ENCODE measurements at places on chromosomes 7 and 10.

- no peak for DNase-seq
These were observed 183.4 kb upstream of the BMPER start for GRCh38 chr7:33721895-33722294.

DNA sequence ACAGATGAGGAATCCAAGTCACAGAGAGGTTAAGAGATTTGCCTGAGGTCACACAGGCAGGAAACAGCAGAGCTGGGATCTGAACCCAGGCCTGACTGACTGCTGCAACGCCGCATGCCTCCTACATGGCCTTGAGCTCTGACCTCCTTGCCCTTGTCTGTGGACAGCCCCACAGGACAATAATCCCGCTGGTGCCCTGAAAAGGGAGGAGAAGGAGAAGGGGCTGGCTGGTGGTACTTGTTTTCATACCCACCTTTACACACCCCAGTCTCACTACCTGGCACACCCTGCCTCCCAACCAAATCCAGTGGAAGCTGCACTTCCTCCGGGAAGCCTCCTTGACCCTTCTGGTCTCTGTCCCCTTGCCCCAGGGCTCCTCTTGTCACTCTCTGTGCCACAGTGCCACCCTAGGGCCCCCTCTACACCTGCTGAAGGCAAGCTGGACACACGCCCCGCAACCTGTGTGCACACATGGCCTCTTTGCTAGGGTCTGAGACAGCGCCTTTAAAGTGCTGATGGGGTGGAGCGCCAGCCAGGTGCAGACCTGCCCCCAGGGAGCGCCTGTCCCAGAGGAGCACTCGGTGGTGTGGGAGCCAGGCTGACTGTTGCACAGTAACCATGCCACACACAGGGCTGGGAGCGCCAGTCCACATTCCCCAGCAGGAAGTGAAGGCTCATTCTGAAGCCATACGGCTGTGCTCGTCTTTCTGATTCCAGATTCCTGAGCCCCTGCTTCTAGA, 38.6 kb downstream of the ZCCHC24 start:
- no peak for DNase-seq

DNA sequence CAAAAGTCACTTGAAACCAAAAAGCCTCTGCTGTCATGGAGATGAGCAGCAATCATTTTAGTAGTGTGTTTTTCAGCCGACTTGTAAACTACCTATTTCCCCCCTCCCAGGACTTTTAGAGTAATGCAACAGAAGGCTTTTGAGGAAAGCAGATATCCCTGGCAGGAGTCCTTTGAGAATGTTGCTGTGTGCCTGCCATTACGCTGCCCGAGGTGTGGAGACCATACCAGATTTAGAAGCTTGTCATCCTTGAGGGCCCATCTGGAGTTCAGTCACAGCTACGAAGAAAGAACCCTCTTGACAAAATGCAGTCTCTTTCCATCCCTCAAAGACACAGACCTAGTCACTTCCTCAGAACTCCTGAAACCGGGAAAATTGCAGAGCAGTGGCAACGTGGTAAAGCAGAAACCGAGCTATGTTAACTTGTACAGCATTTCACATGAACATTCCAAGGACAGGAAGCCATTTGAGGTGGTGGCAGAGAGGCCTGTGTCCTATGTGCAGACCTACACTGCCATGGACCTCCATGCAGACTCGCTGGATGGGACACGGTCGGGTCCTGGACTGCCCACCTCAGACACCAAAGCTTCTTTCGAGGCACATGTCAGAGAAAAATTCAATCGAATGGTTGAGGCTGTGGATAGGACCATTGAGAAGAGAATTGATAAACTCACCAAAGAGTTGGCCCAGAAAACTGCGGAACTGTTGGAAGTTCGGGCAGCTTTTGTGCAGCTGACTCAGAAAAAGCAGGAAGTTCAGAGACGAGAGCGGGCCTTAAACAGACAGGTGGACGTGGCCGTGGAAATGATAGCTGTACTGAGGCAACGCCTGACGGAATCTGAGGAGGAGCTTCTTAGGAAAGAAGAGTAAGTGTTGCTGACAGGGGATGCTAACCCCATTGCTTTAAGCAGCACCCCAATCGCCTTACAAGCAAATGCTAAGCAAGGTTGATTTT, 2.2 kb downstream of the ZNF365 start:
- no peak for DNase-seq

DNA sequence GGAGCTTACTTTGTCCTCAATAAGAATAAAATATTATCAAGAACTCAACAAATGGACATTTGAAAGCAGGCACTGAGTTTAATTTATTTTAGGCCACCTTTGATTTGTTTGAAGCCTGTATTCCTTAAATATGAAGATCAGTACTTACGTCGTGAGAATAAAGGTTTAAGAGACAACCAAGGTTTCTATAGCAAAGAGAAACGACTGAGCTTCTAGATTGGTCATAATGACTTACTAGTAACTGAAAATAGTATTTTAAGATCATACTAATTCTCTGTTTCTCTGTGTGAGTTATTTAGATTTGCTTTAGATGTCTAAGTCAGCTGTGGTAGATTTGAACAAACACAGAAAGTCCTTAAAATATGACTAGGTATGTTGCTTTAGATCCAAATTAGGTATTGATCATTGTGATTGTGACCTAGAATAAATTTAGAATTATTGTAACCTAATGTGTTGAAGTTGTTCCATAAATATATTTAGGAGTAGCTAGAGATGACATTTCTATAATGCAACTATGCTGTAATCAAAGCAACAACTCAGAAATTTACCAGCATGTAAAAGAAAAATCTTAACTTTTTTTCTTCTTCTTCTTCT, 2.4 kb upstream of the GLCCI1 start:
- no peak for DNase-seq

DNA sequence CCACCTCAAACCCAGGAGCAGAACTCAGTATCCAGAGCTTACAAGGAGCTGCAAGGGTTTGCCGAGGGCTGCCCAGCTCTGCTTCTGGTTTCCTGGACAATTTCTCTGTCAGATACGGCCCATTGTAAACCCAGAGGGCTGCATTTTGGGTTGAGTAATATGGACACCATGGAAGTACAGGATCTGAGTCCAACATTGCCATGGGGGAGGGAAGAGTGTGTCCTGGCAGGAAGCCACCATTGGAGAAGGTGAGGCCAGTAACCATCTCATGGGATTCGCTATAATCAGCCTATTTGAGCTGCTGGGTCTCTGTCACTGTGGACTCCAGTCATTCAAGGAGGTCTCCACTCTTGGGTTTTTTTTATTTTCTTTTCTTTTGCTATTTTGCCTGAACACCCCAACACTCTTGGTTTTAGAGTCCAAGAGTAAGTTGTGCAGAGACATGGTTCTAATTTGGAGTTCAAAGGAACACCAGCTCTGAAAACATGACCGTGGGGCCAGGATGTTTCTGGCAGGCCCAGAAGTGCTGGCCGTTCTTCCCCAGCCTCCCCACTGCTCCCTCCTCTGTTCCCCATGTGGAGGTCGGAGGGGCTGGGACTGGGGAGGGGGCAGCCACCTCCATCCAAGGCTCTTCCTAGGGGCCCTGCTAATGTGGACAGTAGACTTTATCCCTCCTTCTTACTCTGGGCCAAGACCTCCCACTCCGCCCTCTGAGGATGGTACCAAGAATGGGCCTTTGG, 46.2 kb downstream of the CHST3 start:
- no peak for DNase-seq

DNA sequence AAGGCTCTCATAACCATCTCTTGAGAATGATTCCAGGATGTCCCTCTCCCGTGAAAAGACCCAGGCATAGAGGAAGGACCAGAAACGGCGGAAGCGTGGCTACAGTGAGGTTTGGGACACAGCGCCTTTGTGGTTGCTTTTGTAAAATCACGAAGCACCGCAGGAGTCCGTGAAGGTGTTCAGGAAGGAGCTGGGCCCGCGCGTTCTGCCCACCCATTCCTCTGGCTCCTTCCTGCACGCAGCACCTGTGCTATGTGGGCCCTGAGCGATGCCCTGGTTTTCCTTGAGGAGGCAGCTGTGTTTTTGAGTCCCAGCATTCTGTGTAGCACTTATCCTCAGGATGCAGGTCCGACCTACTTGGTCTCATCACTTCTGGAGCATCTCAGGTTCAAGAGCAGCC, 112.8 kb downstream of the TRRAP start:
- DNase-seq = no peak

DNA sequence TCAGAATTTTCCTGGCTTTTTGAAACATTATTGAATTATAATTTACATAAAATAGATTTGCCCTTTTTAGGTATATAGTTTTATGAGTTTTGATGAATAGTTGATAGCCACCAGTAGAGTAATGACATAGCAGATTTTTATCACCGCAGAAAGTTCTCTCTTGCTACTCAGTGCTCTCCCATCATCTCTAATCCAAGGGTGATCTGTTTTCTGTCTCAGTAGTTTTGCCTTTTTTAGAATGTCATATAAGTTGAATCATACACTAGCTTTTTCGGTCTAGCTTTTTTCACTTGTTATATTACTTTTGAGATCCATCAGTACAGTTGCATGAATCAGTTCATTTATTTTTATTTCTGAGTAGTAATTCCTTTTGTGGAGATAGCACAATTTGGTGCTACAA, 17.9 kb downstream of the RSBN1L start:
- no peak for DNase-seq

DNA sequence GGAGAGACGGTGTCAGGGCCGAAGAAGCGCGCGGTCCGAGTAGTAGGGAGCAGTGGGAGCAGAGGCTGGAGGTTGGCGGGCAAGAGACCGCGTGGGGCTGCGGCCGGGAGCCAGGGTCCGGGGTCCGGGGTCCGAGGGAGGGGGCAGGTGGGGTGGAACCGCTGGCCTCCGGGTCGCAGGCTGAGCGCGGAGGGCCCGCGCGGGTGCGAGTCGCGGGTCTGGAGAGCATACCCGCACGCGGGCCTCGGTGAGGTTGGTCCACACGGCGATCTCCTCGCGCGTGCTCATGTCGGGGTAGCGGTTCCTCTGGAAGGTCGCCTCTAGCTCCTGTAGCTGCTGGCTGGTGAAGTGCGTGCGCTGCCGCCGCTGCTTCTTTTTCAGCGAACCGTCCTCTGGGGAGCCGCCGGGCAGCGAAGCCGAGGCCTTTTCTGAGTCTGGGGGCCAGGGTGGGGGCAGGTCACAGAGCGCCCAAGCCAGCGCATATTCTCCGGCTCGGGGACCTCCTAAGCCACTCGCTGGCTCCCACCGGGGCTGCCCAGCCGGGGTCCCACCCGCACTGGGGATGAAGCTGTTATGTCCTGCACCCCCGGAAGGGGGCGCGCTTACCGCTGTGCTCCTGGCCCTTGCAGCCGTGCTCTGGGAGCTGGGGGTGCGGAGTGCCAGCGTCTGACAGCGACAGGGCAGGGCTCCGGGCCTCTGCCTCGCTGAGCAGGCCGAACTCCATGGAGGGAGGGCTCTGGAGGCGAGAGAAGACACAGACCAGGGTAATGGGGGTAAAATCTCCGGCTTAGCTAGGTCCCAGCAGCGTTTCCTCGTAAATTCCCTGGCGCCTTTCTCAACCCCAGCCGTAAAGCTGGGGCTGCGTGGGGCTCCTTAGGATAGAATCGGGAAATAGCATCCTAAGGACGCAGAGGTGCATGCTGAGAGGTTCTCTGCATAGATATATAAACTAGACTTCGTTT, 5.5 kb downstream of the ELOVL3 start:
- DNase-seq = no peak

DNA sequence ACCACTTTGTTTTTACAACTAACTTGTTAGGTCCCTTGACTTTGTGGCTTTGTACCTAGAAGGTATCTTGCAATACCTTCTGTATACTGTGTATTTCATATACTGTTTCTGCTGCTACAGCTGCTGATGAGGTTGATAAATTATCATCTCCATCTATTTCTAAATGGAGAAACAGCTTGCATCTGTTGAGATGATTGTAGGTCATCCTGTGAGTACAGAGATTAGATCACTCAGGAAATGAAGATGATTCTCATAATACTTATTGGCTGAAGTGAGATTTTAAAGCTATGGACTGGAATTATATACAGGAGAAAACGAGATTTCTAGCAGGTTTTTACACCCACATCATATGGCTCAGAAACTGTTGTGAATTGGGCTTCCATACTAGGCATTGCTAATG, 280.5 kb downstream of the KCND2 start:
- DNase-seq = no peak

DNA sequence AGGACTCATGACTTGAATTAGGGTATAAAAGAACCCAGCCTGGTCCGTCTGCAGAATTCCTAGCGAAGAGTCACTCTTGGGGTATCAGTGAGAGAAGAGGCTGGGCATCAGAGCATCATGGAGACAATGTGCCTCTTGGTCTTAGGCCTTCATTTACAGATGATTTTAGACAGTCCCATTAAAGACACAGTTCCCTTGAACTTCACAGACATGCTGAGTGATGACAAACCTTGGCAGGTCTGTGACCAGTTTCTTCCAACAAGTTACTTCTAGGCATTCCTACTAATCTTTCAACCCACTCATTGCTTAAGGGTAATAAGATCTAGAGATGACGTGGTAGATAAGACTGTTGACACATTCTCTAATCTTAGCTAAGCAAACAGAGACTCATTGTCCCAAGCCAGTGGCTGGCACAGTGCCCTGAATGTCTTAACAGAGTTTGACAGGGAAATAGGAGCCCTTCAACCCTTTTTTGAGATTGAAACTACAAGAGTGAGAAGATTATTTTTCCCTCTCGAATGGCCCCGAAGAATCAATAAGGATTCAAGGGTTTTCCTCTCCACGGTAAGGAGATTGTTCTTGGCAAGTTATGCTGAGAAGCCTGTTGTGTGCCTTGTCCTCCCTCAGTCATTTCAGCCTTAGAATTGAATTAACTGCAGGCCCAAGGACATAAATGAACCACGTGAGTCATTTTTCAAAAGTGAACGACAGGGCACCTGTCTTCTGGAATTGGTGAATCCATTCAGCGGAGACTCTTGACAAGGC, 281.1 kb downstream of the CCDC3 start:
- DNase-seq = peak; percentile 92

- no peak for DNase-seq
These were observed 46.6 kb downstream of the HERPUD2 start for GRCh38 chr7:35648367-35648766.

DNA sequence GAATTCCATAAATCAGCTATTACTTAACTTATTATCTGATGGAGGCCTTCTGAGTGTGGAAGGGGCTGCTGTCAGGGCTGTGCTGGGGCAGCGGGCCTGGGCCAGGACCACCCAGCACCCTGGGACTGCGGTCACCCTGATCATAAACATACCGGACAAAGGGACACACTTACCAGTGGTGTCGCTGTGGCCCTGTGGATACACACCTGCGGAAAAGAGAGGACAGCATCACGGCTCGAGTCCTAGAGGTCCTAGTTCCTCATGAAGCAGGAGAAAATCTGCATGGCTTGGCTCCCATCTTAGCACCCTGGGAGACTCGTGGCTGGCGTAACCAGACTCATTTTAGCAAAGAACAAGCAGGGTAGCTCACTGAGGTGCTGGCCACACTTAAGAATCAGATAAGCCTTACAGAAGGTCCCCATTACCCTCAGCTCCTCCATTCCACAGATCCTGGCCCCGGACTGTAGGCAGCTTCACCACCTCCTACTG, 17.7 kb downstream of the IL15RA start:
- no peak for DNase-seq

GRCh38 chr7:55018361-55019190, at the start of gene EGFR:
Gene EGFR, plus strand, starts transcription at chr7:55019017. Its CDS starts 261 bp downstream, at chr7:55019278.
- DNase-seq = peak; percentile 83

GRCh38 chr7:90892213-90892612, 296.1 kb downstream of the CDK14 start:
- no peak for DNase-seq
